Vagina (tissue), 2 donors: ENCODE measurements at places on chromosomes 12 and 14.

GRCh38 chr12:69884386-69884785, 59.4 kb downstream of the MYRFL start:
- no peak for DNase-seq

DNA sequence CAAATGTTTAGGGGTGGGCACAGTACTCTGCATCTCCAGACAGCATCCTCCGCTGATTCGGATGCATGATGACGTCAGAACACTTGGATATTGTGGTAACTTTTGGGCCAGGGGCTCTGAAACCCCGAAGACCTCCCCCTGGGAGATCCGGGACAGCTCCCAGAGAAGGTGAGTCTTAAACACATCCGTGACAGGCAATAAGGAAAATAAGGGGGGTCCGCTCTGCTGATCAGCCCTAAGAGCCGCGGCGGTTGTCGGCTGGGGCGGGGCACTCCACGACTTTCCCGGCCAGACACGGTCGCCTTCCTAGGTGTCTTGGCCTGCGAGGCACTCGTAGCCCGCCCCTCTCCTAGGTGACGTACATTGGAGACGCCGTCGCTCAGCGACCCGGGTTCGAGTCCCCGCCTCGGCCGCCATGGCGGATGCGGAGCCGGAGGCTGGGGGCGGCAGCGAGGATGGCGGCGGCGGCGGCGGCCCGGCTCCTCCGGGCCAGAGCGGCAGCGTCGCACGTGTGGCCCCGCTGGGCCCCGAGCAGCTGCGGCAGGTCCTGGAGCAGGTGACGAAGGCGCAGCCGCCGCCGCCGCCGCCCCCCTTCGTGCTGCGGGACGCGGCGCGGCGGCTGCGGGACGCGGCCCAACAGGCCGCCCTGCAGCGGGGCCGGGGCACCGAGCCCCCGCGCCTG, at the start of gene ZNF839:
TSS of gene ZNF839 (plus strand) at position 396 of the 682 bp plus-strand sequence. CDS start at position 416, 20 bp downstream.
- peak; percentile 93 for DNase-seq

DNA sequence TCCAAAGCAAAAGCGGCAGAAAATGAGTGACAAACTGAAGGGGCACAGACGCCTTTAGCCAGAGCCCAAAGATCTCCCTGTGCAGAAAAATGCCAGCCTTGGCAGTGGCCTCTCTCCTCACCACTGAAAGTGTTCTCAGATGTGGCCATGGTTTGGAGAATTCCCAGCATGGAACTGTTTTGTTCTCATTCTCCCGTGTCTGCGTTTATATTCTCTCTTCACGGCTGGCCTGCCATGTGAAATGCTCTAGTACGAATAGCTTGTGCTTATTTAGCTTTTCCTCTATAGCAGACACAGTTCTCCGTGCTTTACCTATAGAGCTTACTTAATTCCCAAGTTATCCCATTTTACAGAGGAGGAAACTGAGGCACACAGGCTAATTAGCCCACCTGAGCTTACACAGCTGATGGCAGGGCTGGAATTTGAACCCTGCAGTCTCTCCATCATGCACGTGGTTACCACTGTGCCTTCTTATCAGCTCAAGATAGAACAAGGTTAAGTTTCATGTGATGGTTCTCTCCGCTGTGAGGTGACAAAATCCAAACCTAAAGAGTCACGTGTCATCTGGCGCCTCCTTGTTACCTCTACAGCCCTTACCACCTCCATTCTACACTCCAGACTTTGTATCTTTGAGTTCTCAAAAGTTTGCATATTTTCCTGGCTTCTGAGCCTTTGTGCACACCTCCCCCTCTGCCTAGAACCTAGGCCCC, 141.6 kb downstream of the GCH1 start:
- DNase-seq: no peak

DNA sequence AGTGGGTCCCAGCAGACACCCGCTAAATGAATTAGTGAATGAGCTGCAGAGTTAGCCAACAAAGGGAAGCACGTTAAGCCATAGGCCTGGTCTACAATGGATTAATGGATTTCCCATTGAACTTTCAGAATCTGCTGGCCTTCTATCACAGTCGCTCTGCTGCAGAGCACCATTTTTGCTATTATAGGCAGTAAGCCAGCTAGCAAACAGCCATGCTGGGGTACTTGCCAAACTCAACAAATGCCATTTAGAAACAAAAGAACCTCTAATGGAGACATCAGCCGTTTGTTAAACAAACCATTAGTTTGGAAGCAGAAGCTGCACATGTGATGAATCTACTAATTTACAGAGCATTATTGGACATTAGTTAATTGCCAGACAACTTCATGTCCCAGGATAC, 181.1 kb upstream of the STXBP6 start:
- no peak for DNase-seq

GRCh38 chr14:102924632-102925588, 2.4 kb downstream of the AMN start:
- DNase-seq: no peak

DNA sequence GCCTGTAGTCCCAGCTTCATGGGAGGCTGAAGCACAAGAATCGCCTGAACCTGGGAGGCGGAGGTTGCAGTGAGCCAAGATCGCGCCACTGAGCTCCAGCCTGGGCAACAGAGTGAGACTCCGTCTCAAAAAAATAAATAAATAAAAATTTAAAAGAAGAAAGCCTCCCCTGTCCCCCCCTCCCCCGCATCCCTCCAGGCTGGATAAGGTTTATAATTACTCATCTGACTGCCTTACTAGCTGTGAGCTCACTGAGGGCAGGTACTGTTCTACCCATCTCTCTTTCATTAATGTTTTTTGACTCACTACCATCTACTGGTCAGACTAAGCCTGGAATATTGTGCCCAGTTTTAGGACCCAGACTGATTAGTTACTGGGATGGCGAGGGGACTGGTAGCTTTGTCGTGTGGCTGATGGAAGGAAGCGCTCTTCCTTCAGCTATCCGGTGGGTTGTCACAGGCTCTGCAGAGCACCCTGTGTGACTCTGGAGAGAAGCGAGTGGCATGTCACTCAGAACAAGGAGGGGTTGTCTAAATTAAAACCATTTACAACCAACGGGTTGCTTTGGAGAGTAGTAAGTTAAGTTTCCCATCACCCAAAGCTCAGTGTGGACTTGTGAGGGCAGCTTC, 16.9 kb downstream of the EVL start:
- peak; percentile 44 for DNase-seq

GRCh38 chr12:87142342-87142741, 886.2 kb upstream of the MGAT4C start:
- DNase-seq: no peak

GRCh38 chr14:50099335-50099734, 17.0 kb downstream of the VCPKMT start:
- no peak for DNase-seq

DNA sequence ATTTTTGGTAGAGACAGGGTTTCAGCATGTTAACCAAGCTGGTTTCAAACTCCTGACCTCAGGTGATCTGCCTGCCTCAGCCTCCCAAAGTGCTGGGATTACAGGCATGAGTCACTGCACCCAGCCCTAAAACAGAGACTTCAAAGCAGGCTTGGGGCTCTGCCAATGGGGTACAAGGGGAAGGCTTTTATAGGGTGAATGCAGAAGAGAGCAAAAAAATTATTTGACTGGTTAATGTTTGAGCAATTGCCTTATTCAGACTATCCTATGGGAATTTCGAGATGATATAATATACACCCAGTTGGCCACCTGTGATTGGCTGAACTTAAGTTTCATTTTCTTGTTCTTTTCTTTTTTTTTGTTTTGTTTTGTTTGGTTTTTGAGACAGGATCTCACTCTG, 31.5 kb upstream of the ACTN1 start:
- DNase-seq: no peak

- no peak for DNase-seq
These were observed 290.6 kb upstream of the OR4E1 start for GRCh38 chr14:21964180-21964579.

DNA sequence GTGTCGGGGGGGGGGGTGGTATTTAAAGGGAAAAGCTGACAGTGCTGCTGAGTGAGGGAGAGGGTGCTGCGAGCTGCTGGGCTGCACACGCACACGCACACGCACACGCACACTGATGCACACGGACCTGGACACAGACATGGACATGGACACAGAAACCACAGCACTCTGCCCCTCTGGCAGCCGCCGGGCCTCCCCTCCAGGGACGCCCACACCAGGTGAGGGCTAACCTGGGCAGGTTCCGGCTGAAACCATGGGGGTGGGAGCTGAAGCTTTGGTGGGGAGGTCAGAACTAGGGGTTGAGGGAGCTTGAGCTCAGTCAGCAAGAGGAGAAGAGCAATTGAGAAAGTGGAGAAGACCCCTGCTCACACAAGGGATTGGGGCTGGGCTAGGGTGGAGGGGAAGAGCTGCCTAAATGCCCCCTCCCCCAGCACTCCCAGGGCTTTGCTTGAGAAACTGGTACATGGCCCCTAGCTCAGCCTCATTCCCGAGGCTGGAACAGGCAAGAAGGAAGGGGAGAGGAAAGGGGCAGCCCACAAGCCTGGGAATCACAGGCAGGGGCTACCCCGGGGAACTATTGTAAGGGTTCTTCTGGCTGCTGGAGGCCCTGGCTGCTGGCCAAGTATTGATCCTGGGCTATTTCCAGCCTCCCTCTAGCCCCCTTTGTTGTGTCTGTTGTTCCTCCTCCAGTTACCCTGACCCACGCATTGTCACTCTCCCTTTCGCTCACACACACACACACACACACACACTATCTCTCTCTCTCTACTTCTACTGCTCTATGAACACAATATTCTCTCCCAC, at the start of gene REM2:
TSS of gene REM2 (plus strand) at position 50 of the 804 bp plus-strand sequence. CDS start at position 116, 66 bp downstream.
- no peak for DNase-seq

DNA sequence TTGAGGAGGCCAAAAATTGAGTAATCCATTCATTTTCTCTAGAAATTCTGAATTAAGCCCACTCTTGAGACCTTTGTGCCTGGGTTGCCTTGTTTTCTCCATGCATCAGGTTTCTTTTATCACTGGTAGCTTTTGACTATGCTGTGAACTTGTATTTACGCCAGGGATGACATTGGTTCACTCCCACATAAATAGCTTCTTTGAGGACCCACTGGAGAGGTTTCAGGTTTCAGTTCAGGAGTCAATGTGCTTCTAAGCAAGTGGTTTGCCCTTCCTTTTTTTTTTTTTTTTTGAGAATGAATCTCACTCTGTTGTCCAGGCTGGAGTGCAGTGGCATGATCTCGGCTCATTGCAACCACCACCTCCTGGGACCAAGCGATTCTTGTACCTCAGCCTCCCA, 10.2 kb upstream of the SLC17A8 start:
- no peak for DNase-seq

- no peak for DNase-seq
These were observed 539.3 kb upstream of the TBX3 start for GRCh38 chr12:115223322-115223721.

DNA sequence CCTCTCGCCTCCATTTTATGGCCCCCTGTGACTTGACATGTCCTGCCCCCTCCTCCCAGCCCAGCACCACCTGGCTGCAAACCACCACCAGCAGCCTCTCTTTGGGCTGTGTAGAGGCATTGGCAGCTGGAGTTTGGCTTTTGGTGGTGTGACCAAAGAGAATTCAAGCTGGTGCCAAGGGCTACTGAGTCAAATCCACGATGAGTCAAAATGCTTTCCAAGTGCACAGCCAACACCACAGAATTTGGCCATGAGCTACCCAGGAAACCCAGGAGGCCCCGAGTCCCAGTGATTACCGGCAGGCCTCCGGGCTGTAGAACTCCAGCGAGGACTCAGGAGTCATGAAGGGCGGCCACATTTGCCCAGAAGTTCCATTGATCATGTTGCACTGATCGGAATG, 53.8 kb downstream of the SCARB1 start:
- DNase-seq: no peak

DNA sequence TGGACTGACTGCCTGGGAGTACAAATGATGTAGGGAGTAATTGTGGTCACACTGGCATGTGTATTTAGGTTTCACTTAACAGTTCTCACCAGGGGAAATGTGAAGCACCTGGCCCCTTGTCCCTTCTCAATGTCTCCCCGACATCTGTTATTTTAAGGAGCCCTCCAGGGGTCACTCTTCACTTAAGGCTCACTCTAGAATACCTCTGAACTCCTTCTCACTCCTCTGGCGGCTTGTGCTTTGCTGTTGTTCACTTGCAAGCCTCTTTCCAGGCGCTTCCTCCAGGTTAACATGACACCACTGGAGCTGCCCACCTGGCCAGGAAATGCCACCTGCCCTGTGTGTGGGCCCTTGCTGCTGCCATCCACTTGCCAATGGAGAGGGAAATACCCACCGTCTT, 56.5 kb upstream of the GZMB start:
- DNase-seq: no peak

DNA sequence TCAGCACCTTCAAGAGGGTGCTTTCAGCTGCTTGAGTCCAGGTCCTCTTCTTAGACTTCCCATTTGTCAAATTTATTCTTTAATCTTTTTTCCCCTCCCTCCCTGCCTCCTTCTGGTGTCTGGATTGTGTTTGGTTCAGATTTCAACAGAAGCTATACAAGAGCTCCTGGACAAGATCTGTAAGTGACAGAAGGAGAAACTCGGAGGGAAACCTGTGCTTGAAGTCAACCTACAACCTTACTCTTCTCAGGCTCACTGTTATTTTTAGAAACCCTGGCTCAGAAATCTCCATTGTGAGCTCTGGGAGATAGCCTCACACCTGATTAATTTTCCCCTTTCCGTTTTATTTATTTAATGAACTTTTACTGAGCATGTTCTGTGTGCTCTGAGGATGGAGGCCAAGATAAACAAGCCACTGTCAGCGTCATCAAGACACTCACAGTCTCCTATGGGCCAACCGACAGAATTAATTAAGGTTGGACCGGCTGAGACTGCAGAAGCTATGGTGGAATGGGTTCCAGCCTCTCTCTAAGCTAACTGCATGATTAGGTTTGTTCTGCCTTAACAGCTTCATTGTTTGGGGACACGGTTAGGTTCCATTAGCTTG, 13.5 kb downstream of the PDE1B start:
- no peak for DNase-seq

DNA sequence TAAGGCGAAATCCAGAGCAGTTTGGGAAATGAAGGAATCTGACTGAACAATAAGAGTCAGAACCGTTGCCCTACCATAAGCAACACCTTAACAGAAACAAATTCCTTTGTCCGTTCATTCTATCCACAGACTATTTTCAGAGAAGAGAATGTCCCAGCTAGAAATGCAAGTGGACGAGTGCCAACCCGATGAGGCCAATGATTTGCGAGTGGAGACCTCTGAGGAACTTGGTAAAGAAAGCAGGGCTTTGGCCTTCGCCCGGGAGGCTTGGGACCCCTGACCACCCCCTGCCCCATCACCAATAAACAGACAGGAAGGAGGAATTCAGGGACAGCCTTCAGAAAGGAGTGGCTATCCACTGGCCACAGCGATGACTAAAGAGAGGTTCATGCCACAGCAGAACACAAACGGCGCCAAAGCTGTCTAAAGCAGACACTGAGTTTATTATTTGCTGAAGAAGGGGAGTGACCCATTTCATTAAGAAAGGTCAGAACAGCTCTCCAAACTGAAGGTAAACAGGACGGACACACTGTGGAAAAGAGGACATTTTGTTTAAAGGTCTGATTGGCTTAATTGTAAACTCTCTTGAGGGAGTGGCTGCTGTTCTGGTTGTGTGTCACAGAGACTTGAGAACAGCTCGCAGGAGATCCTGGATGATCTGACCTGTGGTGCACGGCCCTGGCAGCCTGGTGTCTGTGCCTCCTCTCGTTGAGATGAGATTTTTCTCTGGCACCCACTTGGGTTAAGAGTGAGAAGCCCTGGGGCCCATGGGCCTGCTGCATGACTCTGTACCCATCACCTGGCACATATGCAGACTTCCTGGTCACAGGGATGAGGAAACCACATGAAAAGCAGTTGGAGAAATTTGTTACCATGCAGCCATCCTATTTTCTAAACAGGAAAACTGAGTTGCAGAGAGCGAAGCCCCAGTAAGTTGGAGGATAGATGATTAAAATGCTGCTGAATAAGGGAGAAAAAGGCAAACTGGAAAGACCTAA, 142.0 kb upstream of the PZP start:
- DNase-seq: no peak

GRCh38 chr14:68979722-68980451, 785 bp upstream of the ACTN1 start:
- no peak for DNase-seq
